ENCODE measurements at places on chromosomes 7 and 10.

DNA sequence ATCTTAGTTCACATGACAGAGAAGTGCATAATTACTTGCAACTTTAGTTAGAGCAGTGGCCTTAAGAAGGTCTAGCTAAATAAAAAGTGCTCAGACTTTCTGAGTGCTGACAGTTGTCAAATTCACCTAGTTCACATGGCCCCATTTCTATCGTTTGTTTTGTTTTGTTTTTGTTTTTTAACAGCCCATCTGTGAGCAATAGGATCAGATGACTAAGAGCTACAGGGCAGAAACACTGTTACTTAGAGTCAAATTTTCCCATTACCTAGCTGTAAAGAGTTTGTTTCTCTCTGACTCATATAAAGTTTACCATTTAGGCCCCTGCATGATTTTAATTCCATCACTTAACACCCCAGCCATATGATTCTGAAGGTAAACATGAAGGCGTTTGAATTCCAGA lies 18.8 kb downstream of the CAV1 start:
- no peak for DNase-seq

DNA sequence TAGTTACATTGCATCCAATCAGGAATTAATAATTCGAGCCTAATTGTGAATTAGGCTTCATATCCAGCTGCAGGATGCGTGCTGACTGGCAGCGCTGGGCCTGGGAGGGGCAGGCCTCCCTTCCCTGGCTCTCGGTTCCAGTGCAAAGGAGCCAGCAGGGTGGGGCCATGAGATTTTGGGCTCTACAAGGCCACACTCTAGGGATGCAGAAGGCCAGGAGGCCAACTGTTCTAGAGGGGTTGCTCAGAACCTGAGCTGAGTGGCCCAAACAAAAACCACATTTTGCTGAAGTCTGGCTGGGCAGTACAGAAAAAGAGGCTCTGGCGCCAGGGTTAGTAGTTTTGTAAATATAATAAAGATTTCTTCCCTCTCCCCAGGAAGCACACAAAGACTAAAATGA lies 72.3 kb downstream of the CLEC2L start:
- DNase-seq: no peak

DNA sequence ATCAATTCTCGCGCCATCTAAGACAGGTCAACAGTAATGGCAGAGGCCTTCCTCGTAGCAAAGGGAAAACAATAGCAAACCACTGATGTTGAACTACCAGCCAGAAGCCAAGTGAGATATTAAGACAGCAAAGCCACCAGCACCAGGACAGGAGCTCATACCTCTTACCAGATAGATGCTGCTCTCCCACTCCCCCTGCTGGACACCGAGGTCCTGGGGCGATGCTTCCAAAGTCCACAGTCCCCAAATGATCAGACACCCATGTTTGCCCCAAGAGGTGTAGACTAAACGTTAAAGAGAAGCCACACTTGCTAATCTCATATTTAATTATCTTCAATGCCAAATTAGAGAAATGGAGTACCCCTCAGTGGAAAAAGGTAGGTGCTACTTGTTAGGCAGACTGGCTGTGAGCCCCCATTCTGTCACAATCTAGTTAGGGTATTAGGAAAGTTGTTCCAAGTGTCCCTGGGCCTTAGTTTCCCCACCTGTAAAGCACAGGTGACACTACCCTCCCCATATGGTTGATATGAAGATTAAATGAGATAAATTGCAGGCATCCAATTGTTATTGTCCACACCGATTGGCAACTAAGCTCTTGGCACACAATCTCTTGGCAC lies 39.9 kb downstream of the TOMM7 start:
- no peak for DNase-seq

GRCh38 chr7:121085922-121086321 lies 97.4 kb downstream of the CPED1 start:
- no peak for DNase-seq

GRCh38 chr7:105044449-105045070 lies 30.6 kb downstream of the KMT2E start:
- no peak for DNase-seq

- DNase-seq: no peak
These were observed 37.3 kb downstream of the HDAC9 start for GRCh38 chr7:18532813-18533212.

DNA sequence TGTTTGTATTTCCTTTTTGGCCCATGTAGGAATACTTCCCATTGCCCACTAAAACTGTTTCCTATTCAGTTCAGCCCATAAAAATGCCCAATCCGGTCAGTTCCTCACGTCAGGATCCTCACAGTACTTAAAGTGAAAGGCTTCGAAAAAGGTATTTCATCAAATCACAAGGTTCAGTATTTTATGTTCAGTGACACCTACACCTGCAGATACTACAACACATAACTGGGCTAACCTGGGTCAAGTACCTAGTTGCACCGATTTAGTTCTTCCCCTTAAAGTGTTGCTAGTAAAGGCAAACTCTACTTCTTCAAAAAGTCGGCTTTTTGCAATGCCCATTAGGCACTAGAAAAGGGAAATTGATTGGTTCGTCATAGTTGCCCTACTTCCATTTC lies 1.1 kb downstream of the SNX13 start:
- no peak for DNase-seq

GRCh38 chr10:62390497-62391176 lies 16.5 kb downstream of the ZNF365 start:
- no peak for DNase-seq

GRCh38 chr10:71031603-71032002 lies 143.2 kb upstream of the PCBD1 start:
- no peak for DNase-seq
